Pancreas (tissue), 10 donors: ENCODE measurements at places on chromosomes 7 and 10. TPM values are rescaled to one million over a fixed set of nuclear protein-coding genes. Genes with fewer than 3 reads are reported as not detected.

The ADAP1 gene
- 15.0 TPM for total RNA-seq

The GARS1 gene
- 38.5 TPM for total RNA-seq

The PRLHR gene
- 0.46 TPM for total RNA-seq

The MBL2 gene
- 0.09 TPM for total RNA-seq

The HOXA6 gene
- not detected for total RNA-seq

The OR2A12 gene
- total RNA-seq = not detected

The TMEM196 gene
- 0.20 TPM for total RNA-seq

The NKX1-2 gene
- not detected for total RNA-seq

The AMZ1 gene
- not detected for total RNA-seq

The CYP2C19 gene
- 0.40 TPM for total RNA-seq

The AGR2 gene
- 14.9 TPM for total RNA-seq

The TAX1BP1 gene
- 45.6 TPM for total RNA-seq

The SMO gene
- total RNA-seq = 4.4 TPM
